ENCODE measurements at places on chromosomes 5 and 9. TPM values are rescaled to one million over a fixed set of nuclear protein-coding genes. Genes with fewer than 3 reads are reported as not detected.

UBE2B gene
- total RNA-seq, result 20.8 TPM

PCDHB12 gene
- total RNA-seq, result 5.3 TPM

VLDLR gene
- total RNA-seq, result 35.4 TPM

AGXT2 gene
- 0.11 TPM for total RNA-seq

GRCh38 chr5:73853091-73853490 lies 227.1 kb downstream of the ARHGEF28 start:
- no peak for DNase-seq

TMEM215 gene
- 5.2 TPM for total RNA-seq

DNA sequence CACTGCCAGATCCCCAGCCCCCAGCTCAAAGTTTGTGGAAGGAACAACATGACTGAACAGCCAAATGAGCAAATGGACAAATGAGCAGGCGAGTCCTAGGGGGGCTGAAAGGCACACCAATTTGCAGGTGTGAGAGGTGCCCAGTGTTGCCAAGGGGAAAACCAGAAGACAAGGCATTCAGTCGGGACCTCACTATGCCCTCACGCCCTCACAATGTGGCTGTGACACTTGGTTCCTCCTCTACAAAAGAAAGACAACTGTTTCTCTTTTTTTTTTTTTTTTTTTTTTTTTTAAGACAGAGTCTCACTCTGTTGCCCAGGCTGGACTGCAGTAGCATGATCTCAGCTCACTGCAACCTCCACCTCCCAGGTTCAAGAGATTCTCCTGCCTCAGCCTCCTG lies 28.0 kb downstream of the TNIP1 start:
- no peak for DNase-seq

N4BP3 gene
- 6.1 TPM for total RNA-seq

- no peak for DNase-seq
Measured at GRCh38 chr5:157449011-157449723, 10.8 kb upstream of the NIPAL4 start.

NEUROG1 gene
- total RNA-seq, result 0.39 TPM

GRCh38 chr5:177077335-177077734 lies 9.4 kb upstream of the FGFR4 start:
- DNase-seq, result no peak

GRCh38 chr5:172412724-172413286 lies 41.5 kb downstream of the SH3PXD2B start:
- DNase-seq, result no peak

DNA sequence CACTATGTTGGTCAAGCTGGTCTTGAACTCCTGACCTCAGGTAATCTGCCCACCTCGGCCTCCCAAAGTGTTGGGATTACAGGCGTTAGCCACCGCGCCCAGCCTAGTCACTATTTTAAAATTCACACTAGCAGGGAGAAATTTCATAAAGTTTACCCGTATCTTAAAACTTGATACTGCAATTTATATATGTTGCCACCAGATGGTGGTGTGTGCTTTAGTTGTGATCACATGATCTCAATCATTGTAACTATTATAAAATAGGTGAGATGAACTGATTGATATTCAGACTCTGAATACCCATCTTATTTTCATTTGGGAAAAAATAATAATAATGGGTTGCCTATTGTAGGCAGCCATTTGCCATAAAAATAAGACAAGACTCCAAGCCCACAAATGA lies 1330.4 kb upstream of the WWC1 start:
- DNase-seq, result no peak

FSTL4 gene
- total RNA-seq, result 6.0 TPM

DNA sequence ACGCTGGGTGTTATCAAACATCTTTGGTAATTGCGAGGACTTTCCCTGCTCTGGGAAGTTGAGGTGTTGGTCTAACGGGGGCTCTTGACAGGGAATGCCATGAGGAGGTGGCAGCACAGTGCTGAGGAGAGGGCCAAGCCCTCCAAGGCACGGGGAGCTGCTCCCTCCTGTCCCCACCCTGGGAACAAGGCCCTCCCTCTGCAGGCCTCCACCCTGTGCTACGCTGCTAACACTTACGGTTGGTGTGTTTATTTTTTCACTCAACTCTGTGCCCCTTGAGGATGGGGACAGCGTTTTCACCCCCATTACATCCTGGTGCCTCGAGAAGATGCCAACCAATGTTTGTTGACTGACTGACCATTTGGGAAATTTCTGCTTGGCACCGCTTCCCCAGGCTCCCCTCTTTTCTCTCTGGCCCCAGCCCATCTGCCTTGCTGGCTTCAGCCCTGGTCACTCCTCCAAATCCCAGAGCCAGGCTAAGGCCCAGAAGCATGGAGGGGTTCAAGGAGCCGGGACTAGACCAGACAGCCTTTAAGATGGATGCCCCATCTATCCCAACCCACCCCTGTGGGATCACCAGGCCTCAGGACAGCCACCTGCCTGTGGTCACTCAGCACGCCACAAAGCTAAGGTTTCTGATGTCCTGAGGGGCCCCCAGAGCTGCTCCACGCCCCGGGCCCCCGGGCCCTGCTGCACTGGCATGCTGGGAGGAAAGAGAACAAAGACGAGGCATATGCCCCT lies 125.7 kb downstream of the BARX1 start:
- no peak for DNase-seq

F12 gene
- total RNA-seq, result 3.2 TPM

FAM153A gene
- total RNA-seq, result 5.8 TPM

DNA sequence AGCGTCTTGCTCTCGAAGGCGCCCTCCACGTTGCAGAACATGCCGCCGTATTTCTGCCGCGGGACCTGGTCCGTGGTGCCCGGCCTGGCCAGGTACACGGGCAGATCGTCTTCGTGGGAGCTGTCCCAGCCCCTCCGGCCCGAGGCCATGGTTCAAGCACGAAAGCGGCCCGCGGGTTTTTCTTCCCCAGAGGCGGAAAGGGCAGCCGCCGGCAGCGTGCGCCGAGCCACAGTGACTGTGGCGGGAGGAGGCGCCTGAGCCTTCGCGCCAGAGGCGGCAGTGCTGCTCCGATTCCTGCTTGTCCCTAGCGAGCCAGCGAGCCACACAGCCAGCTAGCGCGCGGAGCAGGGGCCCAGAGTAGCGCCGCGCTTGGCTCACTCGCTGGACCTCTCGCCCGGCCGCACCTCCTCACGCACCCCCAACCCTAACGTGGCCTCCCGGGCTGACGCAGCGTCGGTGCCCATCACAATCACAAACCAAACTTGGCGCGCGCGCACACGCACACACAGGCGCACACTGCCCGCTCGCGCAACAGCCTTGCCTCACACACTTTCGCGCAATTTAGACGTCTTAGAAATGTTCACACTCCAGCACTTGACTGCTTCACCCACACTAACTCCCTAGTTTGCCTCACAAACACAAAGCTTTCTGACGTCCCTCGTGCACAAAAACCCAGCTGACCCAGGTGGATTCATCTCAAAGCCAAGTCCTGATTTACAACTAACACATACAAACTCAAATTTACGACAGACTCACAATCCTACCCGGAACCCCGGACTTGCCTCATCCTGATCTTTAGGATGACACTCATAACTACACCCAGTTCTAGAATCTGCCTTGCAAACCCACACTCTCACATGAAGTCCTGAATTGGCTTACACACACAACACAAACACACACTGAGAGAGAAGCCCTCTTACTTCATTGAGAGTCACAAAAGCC lies at the start of gene DPYSL3:
Gene DPYSL3, minus strand, starts transcription at position 359 of the 942 bp plus-strand sequence. Its CDS starts 210 bp downstream, at position 149.
- DNase-seq, result peak; percentile 59

ORM2 gene
- total RNA-seq, result not detected

DBH gene
- total RNA-seq, result not detected

DNA sequence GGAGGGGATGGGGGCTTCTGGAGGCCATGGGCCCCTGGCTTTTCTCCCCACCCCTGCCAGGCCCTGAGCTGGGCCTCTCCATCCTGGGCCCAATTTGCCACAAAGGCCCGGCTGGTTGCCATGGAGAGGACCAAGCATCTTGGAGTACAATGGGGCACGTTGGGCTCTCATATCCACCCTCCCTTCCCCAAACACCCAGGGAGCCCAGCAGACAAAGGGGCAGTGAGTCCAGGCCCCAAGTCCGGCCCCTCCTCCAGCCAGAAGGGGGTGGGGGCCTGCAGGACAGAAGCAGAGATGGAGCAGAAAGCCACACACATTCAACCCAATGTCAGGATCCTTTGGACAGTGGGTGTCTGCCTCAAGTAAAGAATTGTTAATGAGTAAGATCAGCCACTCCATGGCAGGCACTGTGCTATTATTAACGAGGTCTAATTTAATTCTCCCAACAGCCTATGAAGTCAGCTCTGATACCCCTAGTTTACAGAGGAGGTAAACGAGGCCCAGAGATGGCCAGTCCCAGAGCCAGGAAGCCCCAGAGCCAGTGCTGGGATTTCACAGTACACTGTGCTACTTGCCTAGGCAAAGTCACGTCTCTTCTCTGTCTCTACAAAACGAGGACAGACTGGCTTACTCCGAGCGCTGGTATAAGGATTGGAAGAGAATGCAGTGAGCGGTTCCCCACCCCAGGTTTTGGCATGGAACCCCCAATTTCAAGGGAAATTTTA lies 2.3 kb downstream of the CRB2 start:
- no peak for DNase-seq

GRCh38 chr9:135811801-135812200 lies 95.5 kb downstream of the CAMSAP1 start:
- peak; percentile 39 for DNase-seq

DNA sequence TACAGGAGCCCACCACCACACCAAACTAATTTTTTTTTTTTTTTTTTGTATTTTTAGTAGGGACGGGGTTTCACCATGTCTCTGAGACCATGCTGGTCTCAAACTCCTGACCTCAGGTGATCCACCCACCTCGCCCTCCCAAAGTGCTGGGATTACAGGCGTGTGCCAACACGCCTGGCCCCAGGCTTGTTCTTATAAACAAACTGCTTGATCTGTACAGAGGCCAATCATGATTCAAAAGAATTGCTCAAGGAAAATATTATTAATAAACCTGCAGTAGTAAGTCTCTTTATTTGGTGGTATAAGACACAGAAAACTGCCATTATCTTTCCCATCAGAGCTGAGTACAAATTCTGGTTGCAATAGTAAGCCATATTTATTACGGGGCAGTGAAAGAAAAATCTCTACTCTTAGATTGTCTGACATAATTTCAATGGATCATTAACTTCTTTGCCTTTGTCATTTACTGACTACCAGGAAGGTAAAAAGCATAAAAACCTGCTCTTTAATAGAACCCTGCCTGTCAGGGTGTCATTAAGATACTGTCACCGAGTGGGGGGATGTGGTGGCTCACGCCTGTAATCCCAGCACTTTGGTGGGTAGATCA lies 33.3 kb downstream of the RASEF start:
- no peak for DNase-seq

PCDHA2 gene
- total RNA-seq, result 0.99 TPM

DNA sequence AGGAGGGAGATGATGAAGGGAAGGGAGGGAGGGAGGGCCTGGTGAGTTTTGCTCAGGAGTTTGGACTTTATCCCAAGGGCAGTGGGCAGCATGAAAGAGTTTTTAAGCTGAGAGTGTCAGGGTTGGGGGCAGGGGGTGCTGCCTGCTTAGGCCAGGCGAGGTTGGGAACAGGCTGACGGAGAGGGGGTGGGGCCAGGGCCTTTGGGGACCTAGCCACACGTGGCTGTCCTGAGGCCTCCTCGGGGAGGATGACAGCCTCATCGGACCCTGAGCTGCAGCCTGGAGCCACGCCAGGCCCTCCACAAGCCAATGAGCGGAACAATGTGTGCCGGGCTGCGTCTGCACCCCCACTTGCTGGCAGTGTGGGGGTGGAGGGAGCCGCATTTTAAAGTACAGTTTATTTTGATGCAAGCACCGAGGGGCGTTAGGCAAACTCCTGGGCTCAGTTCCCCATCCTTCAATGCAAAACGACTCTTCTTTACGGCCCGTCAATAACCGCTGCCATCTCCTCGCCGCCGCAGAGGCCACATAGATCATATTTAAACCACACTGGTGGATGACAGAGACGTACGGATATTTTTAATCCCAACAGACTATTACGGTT lies 5.3 kb upstream of the RXRA start:
- no peak for DNase-seq

DNA sequence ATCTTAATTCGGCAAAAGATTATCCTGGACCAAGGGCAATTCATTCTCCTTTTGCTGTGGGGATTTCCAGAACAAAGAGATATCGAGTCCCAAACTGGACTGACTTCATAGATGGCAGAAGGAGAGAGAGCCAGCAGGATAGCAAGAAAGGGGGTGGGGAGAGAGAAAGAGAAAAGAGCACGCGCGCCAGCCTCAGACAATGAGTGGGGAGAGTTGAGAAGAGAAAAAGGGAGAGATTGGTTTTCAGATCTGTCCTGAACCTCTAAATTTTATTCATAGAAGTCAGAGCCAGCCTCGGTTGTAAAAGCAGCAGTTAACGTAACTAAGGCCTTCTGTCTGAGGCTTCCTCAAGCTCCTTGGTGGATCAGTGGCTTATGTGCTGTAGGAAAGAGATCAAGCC lies 55.3 kb upstream of the ALDH1B1 start:
- DNase-seq, result peak; percentile 76

GRCh38 chr9:108081112-108081511 lies 591.5 kb upstream of the KLF4 start:
- no peak for DNase-seq

GRCh38 chr9:130443840-130444492 lies 795 bp upstream of the ASS1 start:
- no peak for DNase-seq

GRCh38 chr5:133273661-133274596 lies 222.1 kb downstream of the HSPA4 start:
- DNase-seq, result no peak

HSPB3 gene
- total RNA-seq, result 0.33 TPM

DNA sequence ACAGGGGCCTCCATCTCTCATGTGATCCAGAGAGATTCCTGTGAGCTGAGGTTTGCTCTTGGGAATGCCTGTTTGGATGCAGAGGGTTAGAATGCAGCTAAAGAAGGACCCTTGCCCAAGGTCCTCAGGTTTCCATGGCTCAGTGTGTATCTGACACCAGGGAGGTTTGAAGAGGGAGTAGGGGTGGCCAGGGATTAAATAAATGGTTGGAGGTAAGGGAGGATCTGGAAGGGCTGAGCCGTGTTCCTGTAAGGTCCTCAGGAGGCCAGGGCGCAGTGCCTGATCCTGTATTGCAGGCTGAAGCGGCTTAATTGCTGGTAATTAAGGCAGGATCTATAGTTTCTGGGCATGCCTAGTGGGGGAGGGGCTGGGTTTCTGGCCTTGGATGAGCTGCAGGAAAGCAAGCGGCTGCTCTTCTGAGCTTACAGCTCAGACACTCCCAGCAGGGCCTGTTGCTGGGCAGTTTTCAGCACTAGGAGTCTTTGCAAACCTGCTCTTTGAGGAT lies 41.5 kb upstream of the MAP1B start:
- DNase-seq, result peak; percentile 94
